ENCODE measurements at places on chromosomes 7 and 10. TPM values are rescaled to one million over a fixed set of nuclear protein-coding genes. Genes with fewer than 3 reads are reported as not detected.
A peak's percentile ranks its signal among the peaks of the same experiment; 100 is the strongest.

The ASB15 gene
- total RNA-seq: 78.6 TPM

DNA sequence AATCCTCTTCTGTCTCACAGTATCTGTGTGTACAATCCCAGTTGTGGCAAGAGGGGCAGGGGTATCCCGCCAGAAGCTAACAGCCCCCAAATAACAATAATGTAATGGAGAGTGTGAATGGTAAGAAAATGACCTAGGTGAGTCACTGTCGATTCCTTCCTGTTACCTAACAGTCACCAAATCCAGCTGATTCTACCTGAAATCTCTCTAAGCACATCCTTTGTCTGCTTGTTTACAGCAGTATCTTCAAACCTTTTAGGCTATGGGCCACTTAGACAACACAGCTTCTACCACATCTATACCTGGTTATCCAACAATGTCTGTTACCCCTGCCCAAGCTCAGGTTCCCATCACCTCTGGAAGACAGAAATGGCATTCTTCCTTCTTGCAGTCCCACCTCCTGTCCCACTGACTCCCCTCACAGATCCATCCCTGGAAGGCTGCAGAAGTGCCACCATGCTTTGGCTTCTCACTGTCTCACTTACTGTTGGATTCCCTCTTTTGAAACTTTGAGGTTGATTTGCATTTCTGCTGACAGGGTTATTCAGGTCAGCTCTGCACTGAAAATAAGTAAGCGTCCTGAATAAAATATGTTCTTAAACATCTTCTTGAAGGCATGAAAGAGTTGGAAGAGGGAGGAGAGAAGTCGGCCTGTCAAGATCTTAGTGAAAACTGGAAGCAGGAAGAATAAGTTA lies 13.1 kb downstream of the PIP4K2A start:
- DNase-seq: no peak

DNA sequence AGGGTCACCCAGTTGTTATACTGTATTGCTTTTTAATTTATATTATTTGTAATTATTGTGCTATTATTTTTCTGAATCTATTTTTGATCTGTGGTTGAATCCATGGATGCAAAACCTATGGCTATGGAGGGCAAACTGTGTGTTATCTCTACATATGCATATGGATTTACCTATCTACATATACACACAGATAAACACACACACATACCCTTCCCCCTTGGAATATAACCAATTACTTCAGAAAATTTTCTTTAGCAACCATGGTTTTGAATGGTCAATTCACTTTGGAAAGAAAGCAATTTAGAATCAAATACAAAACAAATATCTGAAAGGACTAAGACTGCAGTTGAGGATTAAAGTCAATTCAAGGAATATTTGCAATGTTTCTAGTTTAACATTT lies 39.1 kb downstream of the MTPN start:
- DNase-seq: no peak

- no peak for DNase-seq
Measured at GRCh38 chr7:31096877-31097258, 44.8 kb downstream of the ADCYAP1R1 start.

- no peak for DNase-seq
Measured at GRCh38 chr7:126501617-126502016, 751.1 kb downstream of the GRM8 start.

The TMEM184A gene
- 0.30 TPM for total RNA-seq

- DNase-seq: no peak
Measured at GRCh38 chr10:129926066-129927055, 37.7 kb downstream of the EBF3 start.

DNA sequence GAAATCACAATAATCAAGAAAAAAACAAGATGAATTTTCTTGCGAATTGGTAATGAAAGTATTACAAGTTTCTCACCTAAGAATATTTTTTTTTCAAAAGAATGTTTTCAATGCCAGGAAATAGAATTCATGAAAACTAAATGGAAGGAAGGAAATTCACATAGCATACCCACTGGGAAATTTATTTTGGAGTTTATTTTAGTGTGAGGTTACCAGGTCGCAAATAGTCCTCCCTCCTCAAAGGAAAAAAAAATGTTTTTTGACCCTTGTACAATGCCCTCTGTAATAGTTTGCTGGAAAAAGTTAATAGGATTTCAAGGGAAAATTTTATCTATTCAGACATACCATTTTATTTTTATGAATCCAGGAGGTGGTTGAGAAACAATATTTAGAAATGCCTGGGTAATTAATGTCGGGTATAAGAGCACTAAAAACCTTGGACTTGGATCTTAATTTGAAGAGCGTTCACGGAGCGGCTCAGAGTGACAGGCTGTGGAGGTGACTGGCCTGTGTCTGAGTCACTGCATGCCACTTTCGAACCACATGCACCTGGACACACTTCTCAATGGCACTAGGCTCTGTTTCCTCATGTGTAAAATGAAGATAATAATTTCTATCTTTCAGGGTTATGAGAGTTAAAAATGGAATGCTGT lies 28.2 kb downstream of the CUBN start:
- DNase-seq: no peak

DNA sequence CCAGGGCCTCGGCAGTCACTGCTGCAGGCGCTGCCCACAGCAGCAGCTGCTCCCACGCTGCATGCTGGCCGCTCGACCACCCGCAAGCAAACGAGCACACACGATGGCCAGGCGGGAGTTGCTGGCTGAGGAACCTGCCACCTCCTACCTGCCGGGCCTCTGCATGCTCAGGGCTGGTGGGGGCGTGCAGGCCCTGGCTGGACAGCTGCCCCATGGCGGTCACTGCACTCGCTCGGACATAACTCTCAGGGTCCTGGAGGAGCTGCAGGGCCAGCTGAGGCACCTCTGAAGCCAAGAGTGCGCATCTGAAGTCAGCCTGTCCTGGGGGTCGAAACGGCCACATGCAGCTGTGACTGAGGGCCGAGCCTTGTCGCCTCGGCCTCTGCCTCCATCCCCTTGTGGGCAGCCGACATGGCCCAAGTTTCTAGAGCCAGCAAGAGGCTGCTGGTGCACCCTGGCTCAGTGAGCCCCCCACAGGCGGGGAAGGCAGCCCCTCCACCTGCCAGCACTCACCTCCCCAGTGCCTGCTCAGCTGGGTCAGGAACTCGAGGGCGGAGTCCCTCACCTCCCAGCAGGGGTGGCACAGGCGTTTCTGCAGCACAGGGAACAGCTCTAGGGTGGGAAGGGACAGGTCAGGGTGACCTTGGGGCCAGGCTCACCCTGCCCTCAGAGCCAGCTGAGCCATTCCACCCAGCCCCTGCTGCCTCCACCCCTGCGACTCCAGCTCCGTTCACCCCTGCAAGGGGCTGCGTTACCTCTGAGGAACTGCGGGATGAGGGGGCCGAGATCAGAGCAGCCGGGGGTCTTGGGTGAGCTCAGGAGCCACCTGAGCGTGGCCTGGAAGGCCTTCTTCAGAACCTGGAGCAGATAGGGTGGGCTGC lies 16.1 kb downstream of the BRAT1 start:
- DNase-seq: peak; percentile 30

The ANKRD30A gene
- total RNA-seq: not detected

- DNase-seq: no peak
Measured at GRCh38 chr7:95660023-95660434, 63.7 kb upstream of the PDK4 start.

- DNase-seq: no peak
Measured at GRCh38 chr10:67606572-67606971, 89.4 kb downstream of the CTNNA3 start.

The STEAP1 gene
- 1.2 TPM for total RNA-seq

- DNase-seq: no peak
Measured at GRCh38 chr10:65827359-65827758, 1098.5 kb upstream of the LRRTM3 start.

DNA sequence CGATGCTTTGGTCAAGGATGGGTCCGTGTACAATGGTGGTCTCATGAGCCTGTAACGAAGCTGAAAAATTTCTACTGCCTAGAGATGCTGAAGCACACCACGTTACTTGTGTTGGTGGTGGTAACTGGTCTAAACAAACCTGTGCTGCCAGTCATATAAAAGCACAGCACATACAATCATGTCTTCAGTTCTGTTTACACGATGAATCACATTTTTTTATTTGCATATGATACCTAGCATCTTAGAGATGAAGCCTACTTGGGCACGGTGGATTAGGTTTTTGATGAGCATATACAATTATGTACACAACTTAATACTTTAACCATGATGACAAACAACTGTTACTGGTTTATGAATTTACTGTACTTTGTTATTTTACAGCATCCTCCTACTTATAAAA lies 201.0 kb downstream of the ZMYND11 start:
- no peak for DNase-seq

- peak; percentile 57 for DNase-seq
Measured at GRCh38 chr10:52308251-52309031, 5.6 kb upstream of the DKK1 start.

The TEX36 gene
- total RNA-seq: not detected

The IKZF1 gene
- total RNA-seq: 2.4 TPM

DNA sequence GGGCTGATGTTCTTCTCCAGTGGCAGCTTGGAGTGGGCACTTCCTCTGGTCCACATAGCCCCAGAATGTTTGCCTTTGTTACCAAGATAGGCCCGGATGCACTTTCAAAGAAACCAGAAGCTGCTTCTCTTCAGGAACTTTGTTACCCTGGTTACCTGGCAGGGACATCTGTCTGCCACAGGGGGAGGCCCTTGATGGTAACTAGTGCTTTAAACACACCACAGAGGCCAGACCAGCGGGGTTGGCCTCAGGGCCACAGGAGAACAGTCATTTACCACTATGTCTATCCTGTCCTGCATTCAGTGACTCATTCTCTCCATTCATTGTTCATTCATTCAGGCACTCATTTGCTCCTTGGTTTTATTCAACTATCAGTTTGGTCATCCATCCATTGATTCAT lies 11.9 kb upstream of the PLEKHA1 start:
- DNase-seq: no peak

GRCh38 chr7:132275416-132276233 lies 300.6 kb downstream of the PLXNA4 start:
- no peak for DNase-seq

DNA sequence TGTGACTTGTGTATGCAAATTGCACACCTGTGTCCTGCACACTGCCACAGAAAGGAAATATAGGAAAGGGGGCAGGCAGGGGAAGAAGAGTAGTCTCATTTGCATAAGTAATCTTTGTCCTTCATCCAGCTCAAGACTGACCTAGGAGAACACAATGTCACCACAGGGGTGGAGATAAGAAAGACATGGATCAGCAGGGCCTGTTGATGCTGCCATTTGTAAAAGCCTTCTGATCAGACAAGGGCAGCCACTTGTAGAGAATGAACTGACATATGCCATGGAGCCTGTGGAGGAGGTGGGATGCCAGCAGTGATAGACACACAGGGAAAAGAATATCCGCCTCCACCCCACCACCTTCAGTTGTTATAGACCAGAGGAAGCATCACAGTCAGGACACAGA lies 528.9 kb downstream of the HTR7 start:
- DNase-seq: no peak

DNA sequence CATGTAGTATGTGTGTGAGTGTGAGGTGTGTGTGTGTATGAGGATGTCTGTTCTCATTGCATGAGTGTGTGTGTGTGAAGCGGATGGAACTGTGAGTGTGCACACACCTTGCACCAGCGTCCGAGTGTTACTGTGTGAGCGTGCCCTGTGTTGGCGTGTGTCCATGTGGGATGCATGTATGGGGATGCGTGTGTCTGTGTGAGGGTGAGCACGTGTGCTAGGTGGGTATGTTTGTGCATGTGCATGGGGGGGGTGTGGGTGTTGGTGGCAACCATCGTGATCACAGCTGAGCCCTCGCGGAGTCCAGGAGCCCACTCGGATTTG lies 6.4 kb downstream of the KNDC1 start:
- no peak for DNase-seq

DNA sequence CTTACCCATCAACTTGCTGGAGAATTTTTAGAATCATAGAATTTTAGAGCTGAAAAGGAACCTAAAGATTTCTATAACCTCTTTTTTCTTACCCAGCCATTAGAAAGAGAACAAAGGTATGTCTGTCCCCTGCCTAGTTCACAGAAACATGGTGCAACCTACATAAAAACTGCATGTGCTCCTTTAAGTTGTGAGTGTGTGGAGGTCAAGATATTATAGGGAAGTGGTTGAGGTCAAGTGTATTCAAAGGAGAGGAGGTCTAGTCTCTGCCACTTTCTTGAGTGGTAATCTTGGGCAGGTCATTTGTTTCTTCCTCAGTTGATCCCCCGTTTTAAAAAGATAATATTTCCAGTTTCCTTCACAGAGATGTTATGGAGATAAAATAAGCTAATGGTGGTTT lies 6.4 kb downstream of the UBTD1 start:
- no peak for DNase-seq

The ADRA2A gene
- total RNA-seq: 0.67 TPM

DNA sequence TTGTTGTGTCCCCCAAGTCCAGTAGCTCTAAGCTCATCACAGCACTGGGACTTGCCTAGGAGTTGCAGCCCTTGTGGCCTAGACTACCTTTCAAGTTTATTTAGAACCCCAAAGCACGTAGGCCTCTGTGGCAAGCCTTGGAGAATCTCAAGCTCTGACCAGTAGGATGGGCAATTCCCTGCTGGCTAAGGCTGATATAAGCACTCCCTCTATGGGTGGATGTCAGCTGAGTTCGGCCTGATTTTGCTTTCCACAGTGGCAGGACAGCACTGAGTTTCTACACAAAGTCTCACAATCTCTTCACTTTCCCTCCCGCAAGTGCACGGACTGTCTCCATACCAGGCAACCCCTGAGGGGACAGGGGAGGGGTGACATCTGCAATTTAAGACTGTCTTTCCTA lies 886.4 kb upstream of the LRRN3 start:
- DNase-seq: no peak

DNA sequence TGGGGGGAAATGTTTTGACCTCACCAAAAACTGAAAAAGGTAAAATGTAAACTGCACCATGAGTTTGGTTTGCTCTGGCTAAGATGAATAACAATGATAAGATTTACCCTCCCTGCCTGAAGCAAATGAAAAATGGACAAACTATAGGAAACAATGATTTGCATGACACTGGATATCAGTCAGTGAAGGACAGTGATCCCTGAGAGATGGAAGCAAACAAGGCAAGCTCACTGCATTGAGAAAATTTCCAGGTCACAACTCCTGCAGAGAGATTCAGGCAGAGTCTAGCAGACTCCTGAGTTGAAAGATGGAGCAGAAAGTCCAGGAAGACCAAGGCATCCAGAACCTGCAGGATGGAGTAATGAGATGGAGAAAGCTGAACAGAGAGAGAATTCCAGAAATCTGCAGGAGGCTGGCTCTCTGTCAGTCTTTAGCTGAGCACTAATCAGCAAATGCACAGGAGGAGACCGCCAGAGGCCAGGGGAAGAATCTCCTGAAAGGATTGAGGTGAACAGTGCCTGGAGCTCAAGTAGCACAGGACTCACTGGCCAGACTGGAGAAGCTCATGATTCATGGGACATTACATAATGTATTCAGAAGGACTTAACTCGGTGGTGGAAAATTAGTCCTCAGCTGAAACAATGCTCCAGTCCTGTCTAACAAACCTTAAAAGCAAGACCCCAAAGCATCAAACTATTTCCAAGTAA lies 51.2 kb upstream of the PALS2 start:
- no peak for DNase-seq

Data from Right ventricle myocardium superior (tissue), 1 donor.